CD4-positive, CD25-positive, alpha-beta regulatory T cell (primary cell): ENCODE measurements at places on chromosomes 6 and 20.

GRCh38 chr6:28802417-28803336 lies 121.1 kb downstream of the TRIM27 start:
- DNase-seq = no peak

DNA sequence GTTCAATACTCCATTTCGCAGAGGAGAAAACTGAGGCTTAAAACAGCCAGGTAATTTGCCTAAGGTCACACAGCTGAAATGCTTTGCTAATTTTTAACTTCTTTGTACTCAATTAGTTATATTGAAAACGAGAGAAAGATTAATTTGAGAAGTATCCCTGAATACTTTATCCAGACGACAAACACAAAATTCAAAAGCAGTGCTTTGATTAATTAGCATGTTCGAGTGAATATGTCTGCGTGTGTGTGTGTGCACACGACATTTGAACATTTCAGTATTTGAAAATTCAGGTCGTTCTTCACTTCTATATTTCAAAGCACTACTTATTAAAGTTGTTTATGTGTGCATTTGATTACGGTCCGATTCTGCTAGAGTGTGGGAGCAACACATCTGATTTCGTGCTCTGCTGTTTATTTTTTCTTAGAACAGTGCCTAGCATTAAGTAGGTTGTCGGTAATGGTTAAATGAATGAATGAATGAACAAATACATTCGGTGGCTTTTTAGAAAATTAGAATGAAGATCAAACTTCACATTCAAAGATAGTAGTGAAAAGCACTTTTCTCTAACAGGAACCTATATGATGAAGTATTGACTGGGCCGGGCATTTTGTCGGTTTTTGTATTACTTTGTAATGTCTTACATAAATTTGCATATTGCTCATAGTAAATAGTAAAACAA lies 36.9 kb upstream of the SYNCRIP start:
- DNase-seq = no peak

- DNase-seq = no peak
These were observed 43.7 kb downstream of the GRM4 start for GRCh38 chr6:34102099-34102656.

DNA sequence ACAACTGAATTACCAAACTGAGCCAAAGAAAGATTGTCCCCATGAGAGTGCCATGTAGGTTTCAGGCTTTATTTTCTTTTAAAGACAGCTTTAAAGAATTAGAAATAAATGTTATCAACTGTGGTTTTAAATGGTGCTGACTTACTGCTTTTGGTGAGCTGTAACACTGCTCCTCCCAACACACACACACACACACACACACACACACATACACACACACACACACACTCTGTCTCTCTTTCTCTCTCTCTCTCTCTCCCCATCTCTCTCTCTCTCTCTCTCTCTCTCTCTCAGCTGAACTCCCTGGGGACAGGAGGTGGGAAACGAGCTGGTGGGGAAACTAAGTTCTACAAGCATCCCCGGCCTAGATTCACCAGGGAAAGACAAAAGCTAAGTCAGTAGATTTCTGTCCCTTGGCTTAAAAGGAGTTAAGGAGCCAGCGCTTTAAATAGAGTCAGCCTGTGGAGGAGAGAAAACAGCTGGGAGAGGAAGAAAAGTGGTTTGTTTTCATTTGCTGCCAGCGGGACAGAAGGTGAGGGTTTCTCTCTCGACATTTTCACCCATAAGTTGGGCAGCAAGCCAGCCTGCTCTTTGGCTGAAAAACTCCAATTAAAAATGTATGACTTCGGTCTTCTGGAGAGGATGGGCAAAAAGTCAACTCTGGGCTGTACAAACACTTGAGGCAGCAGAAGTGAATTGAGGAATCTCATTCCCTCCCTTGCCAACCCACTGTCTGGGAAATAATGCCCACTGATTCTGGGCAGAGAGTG lies 27.4 kb downstream of the CBLN4 start:
- DNase-seq = no peak

DNA sequence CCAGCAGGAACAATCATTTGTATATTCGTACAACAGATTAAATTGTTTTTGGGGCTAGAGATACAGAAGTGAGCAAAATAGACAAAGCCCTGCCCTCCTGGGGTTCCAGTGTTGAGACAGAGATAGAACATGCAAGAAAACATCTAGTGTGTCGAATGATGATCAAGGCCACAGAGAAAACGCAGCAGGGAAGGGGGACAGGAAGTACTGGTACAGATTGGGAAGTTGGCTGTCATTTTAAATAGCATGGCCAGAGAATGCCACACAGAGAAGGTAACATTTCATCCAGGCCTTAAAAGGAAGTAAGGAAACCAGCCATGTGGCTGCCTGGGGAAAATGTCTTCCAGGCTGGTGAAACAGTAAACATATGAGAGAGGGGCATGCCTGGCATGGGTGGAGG lies 202.6 kb upstream of the MYLIP start:
- DNase-seq = no peak

DNA sequence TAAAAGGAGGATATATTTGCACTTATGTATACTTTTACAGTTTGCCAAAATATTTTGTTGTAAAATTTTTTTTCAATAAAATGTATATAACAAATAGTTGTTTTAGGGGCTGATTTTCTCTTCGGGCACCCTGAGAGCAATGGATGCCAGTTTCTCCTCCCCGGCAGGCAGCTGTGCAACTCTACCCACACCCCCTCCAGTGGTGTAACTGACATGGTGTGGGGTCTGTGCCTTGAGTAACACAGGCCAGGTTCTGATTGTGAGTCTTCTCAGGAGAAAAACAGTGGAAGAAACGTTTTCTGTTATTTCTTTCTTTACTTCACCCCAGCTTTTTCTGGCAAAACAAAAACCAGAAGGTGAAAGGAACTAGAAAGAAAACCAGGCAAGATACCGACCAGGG lies 6.1 kb downstream of the FOXF2 start:
- no peak for DNase-seq
